ENCODE measurements at places on chromosomes 6 and 20.
A peak's percentile ranks its signal among the peaks of the same experiment; 100 is the strongest.

DNA sequence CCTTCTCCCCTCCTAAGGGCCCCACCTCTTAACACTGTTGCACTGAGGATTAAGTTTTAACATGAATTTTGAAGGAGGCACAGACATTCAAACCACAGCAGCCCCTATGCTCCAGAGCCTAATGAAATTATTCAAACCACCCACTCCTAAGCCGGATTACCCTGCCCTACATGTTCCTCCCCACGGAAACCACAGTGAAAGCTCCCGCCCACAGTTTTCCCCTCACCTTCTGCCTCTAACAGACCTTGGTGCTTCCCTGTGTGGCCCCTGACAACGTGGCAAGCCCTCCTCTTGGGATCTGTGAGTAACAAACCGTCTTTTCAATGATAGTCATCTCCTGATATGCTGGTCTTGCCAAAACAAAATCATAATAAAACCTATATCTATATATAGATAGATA lies 74.8 kb downstream of the RIN2 start:
- DNase-seq = no peak

DNA sequence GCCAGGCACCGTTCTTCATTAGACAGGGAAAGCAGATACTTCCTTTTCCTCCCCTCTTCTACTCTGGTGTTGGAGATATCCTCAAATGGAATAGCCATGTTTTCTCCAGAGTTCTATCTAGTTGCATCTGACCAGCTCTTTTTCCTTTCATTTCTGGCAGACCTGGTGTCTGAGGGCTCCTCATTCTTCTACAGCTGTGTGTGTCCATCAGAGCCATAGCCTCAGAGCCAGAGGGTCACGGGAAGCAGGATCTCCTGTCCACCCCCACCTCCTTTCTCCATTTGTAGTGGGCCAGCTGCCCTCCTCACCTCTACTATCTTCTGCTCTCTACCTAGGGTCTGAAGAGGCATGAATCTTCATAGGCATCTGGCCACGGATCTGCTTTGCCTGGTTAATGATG lies 57.0 kb downstream of the TSPYL4 start:
- DNase-seq = no peak

DNA sequence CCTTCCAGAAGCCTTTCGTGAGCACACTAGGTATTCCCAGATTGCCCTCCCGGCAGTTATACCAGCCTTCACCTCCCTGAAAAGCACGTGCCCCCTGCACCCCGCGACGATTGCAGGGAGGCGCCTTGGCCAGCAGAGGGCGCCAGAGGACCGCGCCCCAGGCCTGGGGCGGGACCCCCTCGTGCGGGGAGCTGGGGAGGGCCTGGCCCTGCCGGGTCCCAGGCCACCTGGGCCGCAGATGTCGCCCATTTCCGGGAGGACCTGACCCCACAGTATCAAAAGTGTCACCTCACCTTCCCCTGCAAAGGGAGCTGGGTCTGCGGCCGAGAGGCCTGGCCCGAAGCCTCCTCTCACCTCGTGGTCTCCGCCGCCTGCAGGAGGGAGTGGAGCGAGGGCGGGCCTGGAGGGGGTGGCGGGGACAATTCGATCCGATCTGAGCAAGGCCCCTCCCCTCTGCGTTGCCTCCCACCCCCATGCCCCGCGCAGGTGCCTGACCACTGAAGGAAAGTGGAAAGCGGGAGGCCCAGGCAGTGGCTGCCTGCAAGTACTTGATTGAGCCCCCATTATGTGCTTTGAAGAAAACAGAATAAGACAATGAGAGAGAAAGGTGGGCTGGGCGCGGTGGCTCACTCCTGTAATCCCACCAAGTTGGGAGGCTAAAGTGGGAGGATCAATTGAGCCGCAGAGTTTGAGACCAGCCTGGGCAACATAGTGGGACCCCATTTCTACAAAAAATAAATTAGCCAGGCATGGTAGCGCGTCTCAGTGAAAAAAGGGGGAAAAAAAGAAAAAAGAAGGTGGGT lies 3.5 kb upstream of the SNAI1 start:
- DNase-seq = peak; percentile 53

DNA sequence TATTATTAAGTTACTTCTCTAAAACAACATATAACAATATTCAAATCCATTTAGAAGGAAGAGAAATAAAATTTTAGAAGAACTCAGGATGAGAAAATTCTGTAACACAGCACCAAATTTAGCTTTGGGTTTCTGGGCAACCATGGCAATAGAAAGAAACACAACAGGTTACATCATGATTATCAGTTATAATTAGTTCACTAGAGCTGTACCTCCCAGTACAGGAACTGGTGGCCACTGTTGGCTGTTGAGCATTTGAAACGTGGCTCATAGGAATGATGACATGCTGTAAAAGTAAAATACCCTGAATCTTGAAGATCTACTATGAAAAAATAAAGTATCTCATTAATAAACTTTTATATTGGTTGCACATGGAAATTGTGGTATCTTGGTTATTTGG lies 23.7 kb upstream of the MAP3K4 start:
- DNase-seq = no peak

DNA sequence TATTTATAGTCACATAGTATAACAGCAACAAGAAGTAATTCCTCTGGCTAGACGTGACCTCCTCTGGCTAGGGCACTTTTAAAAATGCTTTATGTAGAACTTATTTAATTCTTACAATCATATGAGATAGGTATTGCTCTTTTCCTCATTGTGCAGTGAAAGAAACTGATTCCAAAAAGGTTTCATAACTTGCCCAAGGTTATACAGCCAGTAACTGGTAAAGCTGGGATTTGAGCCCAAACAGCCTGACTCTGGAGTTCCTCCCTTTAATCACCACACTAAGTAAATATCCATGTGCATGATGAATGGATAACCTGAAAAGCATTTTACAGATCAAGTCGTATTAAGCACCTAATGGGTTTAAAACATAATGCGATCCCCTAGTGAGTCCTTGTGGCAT lies 214.6 kb downstream of the PRL start:
- DNase-seq = no peak

- DNase-seq = peak; percentile 55
Measured at GRCh38 chr6:116255246-116255800, 1.4 kb upstream of the TSPYL4 start.

DNA sequence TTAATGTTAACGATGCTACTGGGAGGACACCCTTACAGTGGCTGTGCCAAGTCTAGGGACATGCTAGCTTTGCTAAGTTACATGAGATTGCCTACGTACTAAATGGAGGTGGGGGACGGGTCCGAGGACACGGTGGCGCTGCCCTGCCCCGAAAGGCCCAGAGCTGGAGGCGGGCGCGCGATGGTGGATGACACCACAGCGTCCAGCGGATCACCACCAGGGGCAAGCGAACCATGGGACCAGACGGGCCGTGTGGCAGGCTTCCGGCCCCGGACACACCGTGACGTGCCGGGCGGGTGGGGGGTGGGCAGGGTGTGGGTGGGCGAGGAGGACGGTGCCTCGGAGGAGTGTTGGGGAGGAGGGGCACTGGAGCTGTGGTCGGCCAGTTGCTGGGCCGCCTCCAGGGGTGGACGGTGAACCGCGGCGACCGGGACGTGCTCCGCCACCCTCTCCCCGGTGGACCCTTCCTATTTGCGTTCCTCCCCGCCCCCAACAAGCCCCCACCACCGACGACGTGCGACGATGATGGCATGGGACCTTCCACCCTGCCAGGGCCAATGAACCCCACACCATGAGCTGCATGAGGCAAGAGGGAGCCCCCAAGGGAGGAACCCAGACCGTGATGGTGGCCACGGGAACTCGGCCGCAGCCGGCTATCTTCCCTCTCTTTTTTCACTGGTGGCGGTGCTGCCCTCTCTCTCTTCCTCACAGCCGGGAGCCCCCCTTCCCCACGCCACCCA lies 773.3 kb upstream of the DEFB115 start:
- no peak for DNase-seq

- no peak for DNase-seq
Measured at GRCh38 chr20:17508756-17509155, 22.4 kb downstream of the BFSP1 start.

GRCh38 chr6:115838763-115839401 lies 221.8 kb downstream of the FRK start:
- DNase-seq = peak; percentile 67

DNA sequence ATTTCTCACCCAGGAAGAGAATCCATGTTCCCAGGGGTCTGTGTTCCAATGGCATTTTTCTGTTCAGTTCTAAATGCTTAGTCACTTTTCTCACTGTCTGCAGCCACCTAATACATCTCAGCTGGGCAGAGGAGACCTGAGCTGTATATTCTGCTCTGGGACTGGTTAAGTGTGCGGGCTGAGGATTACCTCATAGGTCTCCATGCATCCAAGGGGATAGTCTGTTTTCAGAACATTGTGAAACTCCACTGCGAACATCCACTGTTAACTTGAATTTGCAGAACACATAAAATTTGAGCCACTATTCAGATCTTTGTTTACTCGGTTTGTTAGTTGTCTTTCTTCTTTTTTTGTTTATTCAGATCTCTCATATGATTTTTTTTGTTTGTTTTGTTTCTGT lies 947.1 kb downstream of the TFAP2A start:
- no peak for DNase-seq

- peak; percentile 56 for DNase-seq
Measured at GRCh38 chr6:52815167-52816092, 11.8 kb upstream of the GSTA1 start.

- DNase-seq = no peak
Measured at GRCh38 chr20:33068251-33068939, 11.0 kb upstream of the BPIFB4 start.

DNA sequence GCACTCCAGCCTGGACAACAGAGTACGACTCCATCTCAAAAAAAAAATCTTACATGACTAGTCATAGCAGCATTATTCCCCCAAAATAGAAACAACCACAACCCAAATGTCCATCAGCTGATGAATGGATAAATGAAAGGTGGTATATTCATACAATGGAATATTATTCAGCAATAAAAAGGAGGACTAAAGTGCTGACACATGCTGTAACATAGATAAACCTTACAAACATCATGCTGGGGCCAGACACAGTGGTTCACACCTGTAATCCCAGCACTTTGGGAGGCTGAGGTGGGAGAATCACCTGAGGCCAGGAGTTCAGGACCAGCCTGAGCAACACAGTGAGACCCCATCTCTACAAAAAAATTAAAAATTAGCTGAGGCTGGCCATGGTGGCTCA lies 16.9 kb downstream of the C20orf203 start:
- DNase-seq = no peak

DNA sequence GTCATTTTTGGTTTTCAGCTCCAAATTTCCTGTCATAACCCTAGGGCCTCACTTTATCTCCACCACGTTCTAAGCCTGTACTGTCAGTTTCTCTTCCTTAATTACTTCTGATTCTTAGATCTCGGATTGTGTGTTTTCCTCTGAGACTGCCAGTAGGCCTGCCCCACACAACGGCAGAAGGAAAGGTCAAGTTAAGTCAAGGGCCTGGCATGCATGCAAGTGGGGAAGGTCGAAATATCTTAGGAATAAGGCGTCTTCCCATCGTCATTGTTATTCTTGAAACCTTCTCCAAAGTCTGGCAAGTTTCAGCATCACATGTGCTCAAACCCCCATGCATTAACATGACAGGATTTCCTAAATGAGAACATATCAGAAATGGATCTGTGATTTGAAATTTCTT lies 203.5 kb upstream of the TSHZ2 start:
- DNase-seq = no peak

DNA sequence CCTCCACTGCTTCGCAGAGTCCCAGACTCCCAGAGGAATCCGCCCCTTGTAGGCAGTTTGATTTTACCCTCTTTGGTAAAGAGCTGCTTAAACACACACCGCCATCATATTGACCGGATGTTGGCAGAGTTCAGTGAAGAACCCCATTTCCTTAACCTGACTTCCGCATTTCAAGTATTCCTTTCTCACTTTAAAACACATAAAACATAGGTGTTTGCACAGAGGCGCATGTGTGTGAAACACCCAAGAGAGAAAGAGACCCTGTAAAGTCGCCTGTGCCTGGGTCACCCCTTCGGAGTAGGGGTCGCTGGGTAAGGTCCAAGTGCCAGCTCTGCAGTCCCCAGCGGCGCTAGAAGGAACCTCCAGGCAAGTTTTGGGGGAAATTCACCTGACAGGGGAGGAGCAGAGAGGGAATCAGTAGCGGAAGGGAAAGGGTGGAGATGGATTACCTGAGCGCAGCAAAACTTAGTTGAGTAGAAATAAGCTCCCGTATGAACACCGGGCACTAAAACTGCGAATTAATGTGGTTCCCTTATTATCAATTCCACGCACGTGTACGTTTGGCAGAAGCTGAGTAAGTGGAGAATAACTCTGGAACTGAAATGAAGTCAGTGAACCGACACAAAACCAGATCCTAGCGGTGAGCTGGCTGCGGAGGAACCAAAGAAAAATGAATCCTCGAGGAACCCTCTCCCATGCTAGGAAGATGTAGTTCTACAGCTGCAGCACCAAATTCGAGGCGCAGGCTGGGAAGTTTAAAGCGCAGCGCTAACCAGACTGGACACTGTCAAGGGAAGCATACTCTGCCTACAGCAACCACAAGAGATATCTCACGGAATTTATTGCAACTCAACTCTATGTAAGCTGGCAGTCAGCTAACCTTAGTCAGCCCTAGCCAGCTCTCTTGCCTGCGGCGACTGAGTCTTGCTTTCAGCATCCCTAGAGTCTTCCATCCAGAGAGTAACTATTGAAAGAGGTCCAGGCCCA lies 3.5 kb upstream of the HTR1B start:
- DNase-seq = no peak

DNA sequence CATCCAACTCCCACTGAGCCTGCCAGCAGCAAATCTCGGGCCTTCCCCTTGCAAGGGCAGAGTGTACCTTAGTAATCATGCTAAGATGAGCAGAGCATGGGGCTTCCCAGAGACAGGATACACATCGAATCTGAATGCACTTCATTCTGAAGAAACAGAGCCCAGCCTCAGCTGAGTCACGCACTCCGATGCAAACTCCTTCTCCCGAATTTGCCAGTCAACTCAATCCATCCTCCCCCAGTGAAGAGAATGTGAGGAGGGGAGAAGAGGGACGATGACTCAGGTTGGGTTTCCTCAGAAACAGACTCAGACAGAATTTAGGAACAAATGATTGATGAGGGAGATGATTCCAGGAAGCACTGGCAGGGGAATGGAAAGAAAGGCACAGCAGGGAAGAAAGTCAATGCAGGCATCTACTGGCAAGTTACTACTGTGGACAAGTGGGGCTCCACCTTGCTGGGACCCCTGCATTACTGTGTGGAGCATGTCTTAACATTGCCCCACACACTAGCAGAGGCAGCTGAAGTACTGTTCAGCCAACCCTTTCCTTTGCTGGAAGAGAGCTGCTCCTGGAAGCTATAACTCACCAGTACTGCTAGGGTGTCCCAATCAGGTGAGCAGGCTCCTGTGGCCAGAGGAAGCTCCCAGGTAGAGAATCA lies 251.6 kb downstream of the ADGB start:
- DNase-seq = no peak

GRCh38 chr20:63850689-63851547 lies 10.4 kb upstream of the ABHD16B start:
- no peak for DNase-seq

DNA sequence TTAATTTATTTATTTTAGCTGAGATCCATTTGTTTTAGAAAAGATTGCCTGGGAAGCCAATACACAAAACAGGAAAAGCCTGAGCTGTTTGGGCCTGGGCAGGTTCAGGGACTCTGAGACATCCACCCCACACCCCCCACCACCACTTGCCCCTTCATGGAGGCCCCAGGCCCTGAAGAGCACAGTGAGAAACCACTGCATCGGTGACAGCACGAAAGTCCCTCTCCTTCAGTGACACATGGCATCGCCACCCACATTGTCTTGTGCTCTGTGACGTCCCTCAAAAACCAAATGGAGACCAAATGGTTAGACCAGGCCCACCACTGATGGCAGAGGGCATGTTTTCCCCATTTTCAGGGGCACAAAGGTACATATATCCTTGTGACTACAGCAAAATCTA lies 106.4 kb downstream of the SYNDIG1 start:
- DNase-seq = no peak

- DNase-seq = no peak
Measured at GRCh38 chr20:13533946-13534345, 104.8 kb downstream of the TASP1 start.

Data from RKO (cell line).